ENCODE measurements at places on chromosomes 11 and 22. TPM values are rescaled to one million over a fixed set of nuclear protein-coding genes. Genes with fewer than 3 reads are reported as not detected.

SLCO2B1 gene
- 8.2 TPM for total RNA-seq

KCTD14 gene
- 0.89 TPM for total RNA-seq

TTC36 gene
- total RNA-seq: 1.1 TPM

GNAZ gene
- 3.0 TPM for total RNA-seq

TYR gene
- total RNA-seq: not detected

CNIH2 gene
- 1.0 TPM for total RNA-seq

ACRV1 gene
- not detected for total RNA-seq

MTFP1 gene
- total RNA-seq: 8.2 TPM
